H9 (cell line): ENCODE measurements at places on chromosomes 1 and 21.
A peak's percentile ranks its signal among the peaks of the same experiment; 100 is the strongest.

- DNase-seq, result peak; percentile 81
Observed at GRCh38 chr1:94688646-94689045, 131.5 kb upstream of the SLC44A3 start.

DNA sequence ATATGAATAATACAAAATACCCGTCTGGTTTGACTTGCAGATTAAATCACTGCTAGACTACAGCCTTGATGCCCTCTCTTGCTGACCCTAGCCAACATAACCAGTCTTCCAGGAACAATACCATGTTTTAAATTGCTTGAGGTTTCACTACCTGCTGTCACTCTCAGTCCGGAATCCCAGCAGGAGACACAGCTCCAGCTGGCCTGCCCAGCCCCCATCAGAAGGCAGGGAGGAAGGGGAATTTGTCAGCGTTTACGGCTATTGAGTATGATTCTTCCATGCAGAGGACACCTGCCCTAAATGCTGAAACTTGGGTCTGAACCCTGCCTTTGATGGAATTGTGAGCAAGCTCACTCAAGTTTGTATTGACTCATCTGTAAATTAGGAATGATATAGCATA lies 33.0 kb downstream of the ZNF496 start:
- no peak for DNase-seq

- DNase-seq, result no peak
Observed at GRCh38 chr1:164625004-164625617, 66.1 kb downstream of the PBX1 start.

DNA sequence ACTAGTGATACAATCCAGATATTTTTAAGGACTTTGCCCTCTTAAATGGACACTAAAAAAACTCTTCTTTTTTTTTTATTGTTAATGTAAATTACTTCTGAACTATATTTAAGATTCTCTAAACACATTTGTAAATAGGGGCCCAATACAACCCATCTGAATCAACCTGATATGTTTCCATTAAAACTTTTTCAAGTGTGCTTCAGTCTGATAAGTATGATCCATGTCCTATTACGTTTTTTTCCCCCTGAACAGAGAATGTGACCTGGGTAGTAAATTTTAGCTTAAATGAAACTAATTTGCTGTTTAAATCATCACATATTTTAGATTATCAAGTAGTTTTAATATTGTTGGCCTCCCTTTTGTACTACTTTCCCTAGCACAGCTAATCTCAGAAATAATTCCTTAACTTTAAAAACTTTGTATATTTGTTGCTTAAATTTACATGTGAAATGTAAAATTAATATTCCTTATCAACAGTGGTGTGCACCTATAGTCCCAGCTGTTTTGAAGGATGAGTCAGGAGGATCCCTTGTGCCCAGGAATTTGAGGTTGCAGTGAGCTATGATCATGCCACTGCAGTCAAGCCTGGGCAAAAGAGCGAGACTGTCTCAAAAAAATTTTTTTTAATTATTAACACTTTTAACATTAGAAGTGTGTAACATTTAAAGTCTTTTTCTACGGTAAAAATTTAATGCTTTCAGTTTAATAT lies 3.0 kb upstream of the PKN2 start:
- no peak for DNase-seq

DNA sequence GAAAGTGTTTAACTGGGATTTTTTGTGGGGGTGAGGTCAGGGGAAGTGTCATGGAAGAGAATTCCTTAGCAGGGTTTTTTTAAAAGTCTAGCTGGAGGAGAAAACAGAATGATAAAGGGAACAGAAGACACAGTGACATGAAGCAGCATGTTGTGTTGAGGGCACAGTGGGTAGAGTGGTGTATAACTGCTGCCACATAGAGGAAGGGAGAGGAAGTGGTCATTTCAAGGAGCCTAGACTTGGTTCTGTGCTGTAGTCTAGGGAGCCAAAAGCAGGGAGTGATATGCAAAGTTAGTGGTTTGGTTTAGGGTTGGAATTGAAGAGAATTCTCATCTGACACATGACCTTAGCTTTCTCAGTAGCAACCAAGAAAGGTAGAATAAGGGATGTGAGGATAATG lies 10.2 kb downstream of the EEIG2 start:
- peak; percentile 36 for DNase-seq

DNA sequence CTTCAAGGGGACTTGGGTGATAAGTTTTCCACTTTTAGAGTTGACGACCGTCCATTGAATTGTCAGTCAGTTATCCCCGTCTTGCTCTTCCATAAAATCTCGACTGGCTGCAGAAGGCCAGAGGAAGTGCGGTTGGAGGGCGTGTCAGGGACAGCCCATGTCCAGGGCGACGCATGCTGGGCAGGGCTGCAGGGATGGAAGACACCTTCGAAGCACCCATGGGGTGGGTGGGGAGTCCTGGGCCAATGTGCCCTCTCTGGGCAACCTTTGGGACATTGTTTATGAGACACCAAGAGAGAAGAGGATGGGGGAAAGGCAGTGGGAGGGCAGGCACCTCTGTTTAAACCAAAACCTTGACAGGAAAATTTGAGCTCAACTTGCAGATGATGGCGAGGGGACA lies 38.6 kb upstream of the EDN2 start:
- no peak for DNase-seq

- DNase-seq, result no peak
Observed at GRCh38 chr1:27598902-27599528, 4.9 kb downstream of the AHDC1 start.

DNA sequence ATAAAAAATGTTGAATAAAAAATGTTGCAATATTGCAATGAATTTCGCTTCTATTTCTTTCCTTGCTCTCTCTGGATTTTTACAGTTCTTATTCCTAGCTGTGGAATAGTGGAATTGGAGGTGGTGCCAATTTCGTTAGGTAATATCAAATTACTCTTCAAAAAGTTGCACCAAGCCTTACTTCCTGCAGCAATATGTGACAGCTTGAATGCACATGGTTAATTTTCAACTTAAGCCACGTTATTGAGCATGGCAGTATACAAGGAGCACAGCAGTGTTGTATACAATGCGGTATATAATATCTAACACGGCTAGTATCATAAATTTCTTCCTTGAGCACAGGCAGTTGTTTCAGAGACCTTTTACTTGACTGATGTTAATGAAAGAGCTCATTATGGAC lies 152.5 kb downstream of the NOS1AP start:
- no peak for DNase-seq

DNA sequence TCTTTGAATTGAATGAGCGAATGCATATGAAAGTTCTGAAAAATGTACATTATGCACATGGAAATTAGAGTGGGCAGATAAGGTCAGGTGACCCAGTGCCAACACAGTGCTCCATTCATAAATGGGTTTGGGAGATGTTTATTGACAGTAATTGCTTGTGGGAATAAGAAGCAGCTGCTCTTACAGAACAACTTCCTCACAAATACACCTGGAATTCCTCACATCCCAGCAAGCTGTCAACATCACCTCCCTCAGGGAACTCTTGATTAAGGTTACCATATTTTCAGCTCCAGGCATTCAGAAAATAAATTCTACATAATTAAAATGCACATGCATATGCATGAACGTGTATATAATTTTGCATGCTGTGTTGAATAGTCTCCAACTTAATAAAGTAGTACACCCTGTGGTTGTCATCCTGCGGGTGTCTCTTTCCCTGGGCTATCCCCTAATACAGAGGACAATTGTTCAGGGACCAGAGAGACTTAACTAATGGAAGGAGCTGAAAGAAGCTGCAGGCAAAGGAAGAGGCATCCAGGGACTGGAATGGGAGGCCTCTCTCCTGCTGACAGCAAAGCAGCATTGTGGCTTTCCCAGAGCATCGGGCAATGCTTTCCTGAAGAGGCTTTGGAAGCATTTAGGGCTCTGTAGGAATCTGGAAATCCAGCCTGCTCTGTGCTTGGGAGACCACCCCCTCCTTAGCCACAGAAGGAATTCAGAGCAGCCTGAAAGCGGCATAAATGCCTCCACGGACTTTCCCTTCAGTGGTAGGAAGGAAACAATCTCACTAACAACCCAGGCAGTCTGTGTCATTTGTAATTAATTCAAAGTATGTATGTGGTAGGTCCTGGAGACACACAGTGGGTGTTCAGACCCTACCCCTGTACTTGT lies 55.2 kb upstream of the GNG12 start:
- DNase-seq, result peak; percentile 34

DNA sequence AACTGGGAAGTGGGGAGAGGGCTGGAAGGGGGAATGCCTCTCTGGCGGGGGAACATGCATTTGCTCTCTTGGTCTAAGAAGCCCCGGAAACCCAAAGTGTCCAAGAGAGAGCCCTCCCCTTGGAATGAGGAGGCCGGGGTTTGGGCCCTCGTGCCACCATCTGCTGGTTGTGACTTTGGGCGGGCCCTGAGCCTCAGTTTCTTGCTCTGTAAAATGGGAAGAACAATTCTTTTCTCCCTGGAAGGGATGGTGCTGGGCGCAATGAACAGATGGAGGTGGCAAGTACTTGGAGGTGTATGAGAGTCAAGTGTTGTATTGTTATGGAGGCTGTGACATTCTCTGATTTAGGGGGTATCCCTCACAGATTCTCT lies 69.9 kb upstream of the TARDBP start:
- no peak for DNase-seq

DNA sequence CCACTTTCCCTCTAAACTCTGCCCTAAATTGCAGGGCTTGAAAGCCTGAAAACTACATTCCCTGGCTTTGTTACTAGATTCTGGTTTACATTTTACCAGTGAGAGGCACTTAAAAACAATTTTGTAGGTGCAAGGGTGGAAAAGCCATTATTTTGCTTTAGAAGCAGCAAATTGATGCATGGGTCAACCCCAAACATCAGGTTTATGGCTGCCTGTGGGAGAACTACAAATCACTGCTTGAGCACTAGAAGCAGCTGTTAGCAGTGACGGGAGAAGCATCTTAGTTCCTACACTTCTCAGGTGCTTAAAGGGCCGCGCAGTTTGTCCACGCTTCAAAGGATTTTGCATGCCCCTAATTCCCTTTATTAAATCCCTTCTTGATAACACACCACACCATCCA lies 417.2 kb downstream of the PCP4 start:
- DNase-seq, result no peak

DNA sequence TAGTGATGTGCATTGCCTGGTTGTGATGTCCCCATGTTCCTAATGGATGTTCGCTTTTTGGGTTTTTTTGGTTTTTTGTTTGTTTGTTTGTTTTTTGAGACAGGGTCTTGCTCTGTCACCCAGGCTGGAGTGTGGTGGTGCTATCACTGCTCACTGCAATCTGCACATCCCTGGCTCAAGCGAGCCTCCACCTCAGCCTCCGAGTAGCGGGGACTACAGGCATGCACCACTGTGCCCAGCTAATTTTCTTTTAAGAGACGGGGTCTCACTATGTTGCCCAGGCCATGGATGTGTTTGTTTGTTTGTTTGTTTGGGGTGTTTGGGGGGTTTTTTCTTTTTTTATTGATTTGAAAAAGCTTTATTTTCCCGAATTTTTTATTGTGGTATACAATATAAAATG lies 2.1 kb downstream of the COL6A2 start:
- no peak for DNase-seq

DNA sequence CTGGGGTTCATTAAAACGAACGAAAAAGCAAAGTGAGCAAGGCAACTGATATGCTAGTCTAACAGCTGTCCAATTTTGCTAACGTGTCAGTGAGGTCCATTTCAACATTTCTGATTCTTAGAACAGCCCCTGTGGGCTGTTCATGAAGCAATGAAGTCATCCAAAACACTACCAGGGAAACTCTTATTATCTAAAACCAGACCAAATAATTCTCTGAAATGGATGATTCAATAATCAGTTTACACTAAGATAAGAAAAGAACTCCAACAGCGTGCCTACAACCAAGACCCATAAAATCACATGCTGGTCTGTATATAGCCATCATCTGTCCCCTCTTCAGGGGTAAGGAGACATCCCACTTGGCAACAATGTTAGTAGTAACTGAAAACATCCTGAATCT lies 122.7 kb downstream of the TGFBR3 start:
- DNase-seq, result no peak

DNA sequence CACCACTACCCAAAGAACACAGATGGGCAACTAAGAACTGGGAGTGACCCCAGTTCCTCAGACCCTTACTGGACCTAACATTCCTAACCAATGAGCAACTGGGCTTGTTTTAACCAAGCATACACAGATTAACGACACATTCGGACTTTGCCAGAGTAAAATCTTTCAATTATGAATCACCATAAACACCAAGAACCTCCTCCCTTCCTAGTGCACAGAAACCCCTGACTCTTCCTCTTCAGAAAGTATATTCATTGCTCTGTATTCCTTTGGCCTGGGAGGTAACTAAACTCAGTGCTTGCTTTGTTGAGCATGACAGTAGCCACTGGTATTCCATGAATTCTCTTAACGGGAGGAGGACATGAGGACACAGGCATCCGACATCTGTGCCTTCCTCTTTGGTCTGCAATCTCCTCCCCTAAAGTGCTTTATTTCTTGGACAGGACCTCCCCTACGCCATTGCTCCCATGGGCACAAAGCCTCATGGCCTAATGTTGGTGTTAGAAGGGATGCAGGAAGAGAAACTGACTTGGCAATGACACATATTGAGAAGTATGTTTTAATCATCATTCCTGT lies 42.7 kb downstream of the SEC16B start:
- no peak for DNase-seq

DNA sequence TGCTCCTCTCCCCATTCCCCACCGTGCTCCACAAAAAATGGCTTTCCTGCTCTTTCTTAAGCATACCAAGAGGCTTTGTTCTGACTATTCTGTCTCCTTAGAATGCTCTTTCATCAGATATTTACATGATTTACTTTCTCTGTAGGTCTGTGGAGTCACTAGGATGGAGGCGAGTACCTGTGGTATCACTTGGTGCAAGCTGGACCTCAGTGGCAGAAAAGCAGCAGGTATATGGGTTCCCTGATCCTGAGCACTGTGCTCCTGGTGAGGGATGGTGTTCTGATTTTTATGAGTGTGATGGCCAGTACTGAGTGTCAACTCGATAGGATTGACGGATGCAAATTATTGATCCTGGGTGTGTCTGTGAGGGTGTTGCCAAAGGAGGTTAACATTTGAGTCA lies 10.0 kb downstream of the C1orf87 start:
- DNase-seq, result no peak

DNA sequence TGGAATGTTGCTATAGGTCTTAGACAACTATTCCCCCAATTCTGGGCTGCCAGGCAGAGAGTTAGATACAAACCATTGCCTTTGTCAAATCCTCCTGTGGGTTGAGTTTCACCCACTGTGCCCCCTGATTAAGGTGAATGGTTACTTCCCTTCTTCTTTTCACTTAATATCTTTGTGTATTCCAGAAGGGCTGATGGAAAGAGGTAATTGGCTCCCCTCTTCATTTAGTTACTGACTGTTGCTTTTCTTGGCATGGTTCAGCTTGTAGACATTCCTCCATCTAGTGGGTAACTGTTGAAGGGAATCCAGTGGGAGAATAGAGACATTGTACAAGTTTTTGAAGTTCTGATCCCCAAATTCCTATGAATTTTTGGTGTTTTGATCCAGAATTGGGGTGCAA lies 43.8 kb upstream of the MACF1 start:
- DNase-seq, result no peak

GRCh38 chr1:185595835-185596667 lies 138.1 kb upstream of the HMCN1 start:
- DNase-seq, result peak; percentile 67

- no peak for DNase-seq
Observed at GRCh38 chr1:114078116-114078515, 75.6 kb downstream of the SYT6 start.

GRCh38 chr1:10387677-10388386 lies 11.0 kb upstream of the PGD start:
- DNase-seq, result no peak
